Fibroblast of skin of right quadriceps (primary cell): ENCODE measurements at places on chromosomes 4 and X.

- no peak for DNase-seq
These were observed 135.2 kb downstream of the PDE5A start for GRCh38 chr4:119493419-119493818.

- no peak for DNase-seq
These were observed 11.3 kb upstream of the RTL5 start for GRCh38 chrX:72142794-72143608.

DNA sequence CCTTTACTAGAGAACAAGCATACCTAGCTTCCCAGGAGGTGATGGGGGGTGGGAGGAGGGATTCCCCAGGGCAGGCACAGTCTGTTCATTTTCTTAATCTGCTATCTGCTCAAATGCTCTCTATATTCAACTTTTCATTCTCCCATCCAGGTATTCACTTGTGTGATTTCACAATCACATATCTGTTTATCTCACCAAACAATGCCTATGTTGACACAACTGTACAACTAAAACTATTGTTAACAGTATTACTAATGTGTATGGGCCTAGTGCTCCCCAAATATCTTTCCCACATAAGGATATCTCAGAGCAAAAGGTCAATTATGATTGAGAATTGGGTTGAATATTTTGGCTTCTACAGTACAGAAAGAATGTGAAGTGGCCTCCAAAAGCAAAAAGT is 210.8 kb downstream of the IQCM start:
- DNase-seq = no peak

DNA sequence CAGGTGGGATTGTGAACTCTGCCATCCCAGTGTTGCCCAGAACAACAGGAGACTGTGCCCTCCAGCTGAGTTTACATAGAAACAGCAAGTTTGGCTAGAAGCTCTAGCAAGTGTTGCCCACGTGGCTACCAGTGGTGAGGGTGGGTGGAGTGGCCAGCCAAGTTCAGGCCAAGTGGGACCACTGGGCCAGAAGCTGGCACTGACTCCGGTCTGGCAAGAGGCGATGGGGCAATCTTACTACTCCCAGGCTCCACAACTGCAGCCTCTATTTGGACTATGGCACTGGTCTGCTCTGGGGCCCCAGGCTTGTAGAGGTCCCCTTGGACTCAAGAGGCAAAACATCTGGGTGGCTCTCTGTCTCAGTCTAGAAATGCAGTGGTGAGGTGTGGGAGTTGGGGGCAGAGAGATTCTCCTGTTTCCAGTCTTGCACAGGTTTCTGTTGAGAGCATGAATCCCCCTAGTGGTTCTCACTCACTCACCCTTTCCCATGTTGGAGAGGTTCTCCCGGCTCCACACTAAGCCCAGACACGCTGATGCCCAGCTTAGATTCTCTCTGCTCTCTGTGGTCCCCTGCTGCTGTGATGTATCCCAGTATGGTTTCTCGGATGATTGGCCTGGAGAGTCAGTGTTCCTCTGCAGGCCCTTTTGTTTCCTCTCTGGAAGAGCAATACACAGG is 615.3 kb downstream of the PDHA2 start:
- no peak for DNase-seq

- peak; percentile 24 for DNase-seq
These were observed 271.9 kb downstream of the PABPC4L start for GRCh38 chr4:133929531-133930239.

GRCh38 chr4:112312610-112313239 is 15.6 kb downstream of the ALPK1 start:
- DNase-seq = no peak

DNA sequence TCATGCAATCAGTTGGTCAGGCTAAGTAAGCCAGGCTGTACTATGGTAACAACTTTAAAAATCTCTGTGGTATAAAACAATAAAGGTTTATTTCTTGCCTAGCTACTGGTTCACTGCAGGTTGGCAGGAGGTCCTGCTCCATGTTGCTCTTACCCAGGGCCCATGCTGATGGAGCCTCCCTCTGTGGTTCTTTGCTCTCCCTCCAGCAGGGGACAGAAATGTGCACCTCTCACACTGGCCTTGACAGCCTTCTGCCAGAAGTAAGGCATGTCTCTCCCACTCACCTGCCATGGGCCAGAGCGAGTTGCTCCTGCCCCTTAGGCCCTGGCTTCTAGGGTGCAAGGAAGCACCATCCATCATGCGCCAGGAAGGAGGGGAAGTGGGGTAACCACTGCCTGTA is 31.1 kb downstream of the CLDN22 start:
- DNase-seq = no peak

GRCh38 chr4:77093401-77093800 is 17.6 kb upstream of the CCNI start:
- DNase-seq = peak; percentile 56
